ENCODE measurements at places on chromosomes 5 and 9.

DNA sequence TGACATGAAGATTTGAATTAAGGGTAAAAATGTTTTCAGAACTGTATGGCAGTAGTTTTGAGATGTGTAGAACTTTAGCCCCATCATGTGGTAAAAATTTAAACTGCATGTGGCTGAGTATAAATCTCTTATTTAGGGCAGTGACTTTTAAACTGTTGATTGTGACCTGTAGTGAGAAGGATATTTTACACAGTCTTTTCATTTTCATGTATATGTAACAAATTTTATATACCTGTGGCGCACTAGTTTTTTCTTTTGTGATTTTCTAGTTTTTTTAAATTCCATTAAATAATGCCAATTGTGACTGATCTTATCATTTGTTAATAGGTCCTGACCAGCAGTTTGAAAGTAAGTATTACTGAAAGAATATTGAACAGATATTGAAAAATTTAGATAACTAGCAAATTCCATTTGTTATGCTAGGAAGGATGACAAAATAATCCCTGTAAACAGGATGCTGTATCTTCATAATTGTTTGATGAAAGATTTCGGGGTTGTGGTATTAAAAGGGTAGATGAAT, 47.2 kb downstream of the GPBP1 start:
- peak; percentile 30 for DNase-seq

GRCh38 chr5:41193456-41194205, 19.7 kb downstream of the C6 start:
- DNase-seq, result no peak

DNA sequence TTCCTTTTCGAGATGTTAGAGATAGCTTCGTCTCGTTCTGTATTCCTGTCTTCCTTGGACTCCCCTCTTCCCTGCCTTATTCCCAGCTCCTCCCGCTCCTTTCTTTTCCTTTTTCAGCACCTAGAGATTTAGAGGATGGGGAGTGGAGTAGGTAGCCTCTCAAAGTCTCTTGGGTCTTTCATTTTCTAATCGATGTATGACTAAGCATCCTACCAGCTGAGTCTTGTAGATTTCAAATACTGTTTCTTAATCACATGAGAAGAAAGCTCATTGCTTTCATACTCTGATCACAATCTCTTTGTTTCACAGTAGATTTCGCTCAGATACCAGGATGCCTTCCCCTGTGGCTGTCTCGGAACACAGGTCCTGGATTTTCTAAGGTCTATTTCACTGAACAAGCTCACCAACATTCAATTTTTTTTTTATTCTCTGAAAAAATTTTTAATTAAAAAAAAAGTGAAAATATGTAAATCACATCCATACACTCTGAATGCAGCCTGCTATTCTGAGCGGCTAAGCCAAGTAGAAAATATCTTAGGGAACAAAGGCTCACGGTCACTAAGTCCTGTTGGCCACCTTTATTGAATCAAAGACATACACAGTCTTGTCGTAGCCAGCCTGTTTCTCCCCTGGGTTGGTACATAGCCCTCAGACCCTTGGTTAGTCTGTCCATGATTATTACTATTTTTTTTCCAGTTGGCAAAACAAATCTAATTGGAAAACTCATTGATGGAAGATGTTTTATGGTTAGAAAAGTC, 413.8 kb downstream of the KDM4C start:
- no peak for DNase-seq

GRCh38 chr9:77731008-77731698, 83.0 kb upstream of the GNA14 start:
- DNase-seq, result no peak

DNA sequence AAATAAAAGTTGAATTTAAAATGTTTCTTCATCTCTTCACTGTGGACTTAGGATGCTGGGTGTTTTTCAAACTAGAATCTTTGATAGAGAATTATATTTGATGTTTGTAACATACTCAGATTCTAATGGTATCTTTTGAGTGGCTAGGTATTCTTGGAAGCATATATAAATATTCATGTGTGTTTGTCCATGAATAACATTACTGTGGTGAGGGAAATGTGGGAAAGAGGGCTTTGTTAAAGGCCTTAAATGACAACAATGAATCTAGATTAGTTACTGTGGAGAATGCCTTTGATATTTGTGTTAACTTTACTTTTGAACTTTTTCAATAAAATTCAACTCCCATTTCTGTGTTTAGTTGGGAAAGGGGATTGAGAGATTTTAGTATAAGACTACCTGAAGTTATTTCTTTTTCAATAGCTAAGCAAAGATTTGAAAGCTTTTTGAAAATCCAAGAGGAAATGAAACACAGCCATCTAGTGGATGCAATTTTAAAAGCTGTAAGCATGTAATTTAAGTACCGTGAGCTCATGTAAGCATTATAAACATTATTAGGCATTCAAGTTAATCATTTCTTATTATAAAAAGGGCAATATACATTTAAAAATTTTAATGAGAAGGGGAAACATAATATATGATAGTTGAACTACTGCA, 69.6 kb downstream of the CCDC171 start:
- no peak for DNase-seq

DNA sequence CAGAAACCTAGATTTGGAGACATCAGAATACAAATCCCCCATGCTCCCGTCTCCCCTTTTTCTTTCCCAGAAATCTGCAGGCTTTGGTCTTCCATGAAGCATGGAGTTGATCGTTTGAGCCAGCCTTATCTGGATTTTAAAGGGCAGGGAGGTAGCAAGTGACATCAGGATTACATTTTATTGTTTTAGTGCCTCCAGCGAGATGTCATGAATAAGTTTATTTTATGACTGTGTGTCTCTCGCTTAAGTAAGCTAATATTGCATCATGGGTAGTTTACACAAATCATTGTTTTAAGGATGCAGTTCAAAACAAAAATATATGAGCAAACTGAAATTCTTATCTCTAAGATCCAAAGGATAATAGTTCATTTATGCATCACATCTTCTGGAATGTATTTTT, 50.7 kb upstream of the TNFSF8 start:
- DNase-seq, result no peak

- DNase-seq, result no peak
These were observed 2.3 kb upstream of the IL17B start for GRCh38 chr5:149381261-149381985.

- DNase-seq, result peak; percentile 81
These were observed at the start of gene EMB for GRCh38 chr5:50440651-50441492. Gene EMB (minus strand): TSS chr5:50441288. CDS start chr5:50441151, 137 bp downstream.

GRCh38 chr5:140362875-140363630, 3.1 kb downstream of the SLC4A9 start:
- peak; percentile 54 for DNase-seq

- no peak for DNase-seq
These were observed at the start of gene SV2C for GRCh38 chr5:76082772-76083554. Gene SV2C (plus strand): TSS chr5:76083383. CDS start chr5:76131751, 48,368 bp downstream.

GRCh38 chr9:130860458-130861316, 25.6 kb downstream of the ABL1 start:
- no peak for DNase-seq

DNA sequence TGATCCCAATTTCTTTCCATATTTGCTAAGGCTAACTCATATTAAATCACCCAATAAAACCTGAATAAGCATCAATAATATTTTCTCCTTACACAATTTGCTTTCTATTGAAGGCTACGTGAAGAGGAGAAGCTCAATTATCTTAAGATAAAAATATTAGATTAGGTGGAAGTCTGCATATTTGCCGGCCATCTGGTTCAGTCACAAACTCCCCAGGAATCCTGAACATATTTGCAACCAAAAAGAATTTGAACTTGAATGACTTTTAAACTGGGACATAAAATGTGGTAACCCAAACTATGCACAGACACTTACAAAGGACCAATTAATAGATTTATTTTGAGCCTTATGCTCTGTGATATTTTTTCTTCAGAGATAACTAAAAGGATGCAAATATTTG, 92.3 kb downstream of the HAPLN1 start:
- no peak for DNase-seq

DNA sequence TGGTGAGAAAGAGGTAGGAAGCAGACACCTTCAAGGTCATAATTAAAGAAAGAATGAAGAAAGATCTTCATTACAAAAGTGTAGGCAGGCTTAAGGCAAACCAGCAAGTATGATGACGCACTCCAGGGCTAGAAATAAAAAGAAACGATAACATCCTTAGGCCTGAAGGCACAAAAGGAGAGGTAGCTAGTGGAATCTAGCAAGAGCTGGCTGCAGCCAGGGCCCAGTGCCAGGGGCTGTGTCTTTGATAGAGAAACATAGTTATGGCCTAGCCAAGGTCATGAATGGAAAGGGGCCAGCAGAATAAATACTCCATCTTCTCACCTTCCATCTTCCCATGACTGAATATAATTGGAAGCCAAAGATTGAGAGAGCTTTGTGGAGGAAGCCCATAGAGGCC, 6.8 kb upstream of the SH3TC2 start:
- DNase-seq, result no peak

GRCh38 chr9:124770359-124771020, 621 bp downstream of the NR6A1 start:
- peak; percentile 51 for DNase-seq

- DNase-seq, result no peak
These were observed 7.6 kb downstream of the DNAJC18 start for GRCh38 chr5:139431706-139432105.

DNA sequence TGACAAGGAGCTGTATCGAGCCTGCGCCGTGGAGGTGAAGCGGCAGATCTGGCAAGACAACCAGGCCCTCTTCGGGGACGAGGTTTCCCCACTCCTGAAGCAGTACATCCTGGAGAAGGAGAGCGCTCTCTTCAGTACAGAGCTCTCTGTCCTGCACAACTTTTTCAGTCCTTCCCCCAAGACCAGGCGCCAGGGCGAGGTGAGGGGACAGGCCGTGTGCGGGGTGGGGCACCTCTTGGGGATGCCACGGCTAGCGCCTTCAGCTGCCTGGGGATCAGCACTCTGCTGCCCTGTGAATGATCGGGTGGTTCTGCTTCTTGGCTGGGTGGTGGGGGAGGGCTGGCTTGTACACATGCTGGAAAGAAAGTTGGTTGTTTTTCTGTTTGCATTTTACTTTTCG, 1.7 kb downstream of the NELFB start:
- no peak for DNase-seq

- DNase-seq, result no peak
These were observed 77.2 kb upstream of the CTNNA1 start for GRCh38 chr5:138676002-138676401.

DNA sequence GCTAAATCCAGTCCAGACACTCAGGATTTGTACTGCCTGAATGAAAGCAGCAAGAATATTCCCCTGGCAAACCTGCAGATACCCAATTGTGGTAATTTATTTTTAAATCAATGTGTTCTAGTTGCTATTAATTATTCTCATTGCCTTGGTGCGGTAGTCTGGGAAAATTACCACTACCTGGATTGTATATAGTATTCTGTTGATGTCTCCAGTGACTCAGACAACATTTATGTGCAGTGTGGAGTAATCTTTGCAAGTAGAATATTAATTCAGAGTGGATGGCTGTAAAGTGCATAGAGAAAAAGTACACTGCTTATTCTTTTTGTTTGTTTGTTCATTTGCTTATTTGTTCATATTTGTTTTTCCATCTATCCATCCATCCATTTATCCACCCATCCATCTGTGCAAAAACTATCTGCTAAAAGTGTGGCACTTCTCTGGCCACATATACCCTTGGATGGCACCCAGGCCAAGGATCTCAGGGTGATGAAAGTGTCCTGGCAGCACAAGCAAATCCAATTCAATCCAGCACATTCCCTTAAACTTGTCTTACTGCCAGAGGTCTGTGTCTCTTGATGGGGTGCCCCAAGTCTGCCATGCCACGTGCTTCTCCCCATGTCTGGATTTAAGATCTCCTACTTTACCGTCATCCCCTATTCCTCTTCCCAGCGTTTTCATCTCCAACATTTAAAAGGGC, 41.3 kb downstream of the NTRK2 start:
- no peak for DNase-seq

DNA sequence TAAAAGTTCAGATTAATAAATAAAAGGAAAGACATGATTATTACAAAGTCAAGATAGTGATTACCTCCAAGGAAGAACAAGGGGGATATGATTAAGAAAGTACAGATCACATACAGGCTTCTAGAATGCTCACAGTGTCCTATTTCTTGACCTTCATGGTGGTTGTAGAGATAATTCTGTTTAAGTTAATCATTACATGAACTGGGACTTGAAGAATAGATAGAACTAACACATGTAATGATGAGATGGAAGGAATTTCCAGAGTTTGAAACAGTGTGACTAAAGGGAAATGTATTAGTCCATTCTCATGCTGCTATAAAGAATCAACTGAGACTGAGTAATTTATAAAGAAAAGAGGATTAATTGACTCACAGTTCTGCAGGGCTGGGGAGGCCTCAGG, 72.7 kb downstream of the LURAP1L start:
- DNase-seq, result no peak

DNA sequence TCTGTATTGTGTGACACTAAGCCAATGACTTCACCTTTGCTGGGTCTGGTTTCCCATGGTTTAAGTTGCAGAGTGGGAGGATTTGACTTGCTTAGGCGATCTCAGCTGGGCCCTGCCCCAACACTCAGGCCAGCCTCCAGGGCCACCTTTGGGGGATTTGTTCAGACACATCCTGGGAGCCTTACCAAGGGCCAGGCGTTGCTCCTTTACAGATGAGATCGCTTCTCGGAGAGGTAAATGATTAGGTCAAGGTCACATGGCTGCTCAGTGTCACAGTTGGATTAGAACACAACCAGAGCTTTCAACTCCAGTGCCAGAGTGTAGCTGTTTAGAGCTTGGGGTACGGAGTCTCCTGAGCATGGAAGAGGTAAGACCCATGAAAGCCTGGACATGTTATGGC, 57.5 kb downstream of the COL27A1 start:
- no peak for DNase-seq

DNA sequence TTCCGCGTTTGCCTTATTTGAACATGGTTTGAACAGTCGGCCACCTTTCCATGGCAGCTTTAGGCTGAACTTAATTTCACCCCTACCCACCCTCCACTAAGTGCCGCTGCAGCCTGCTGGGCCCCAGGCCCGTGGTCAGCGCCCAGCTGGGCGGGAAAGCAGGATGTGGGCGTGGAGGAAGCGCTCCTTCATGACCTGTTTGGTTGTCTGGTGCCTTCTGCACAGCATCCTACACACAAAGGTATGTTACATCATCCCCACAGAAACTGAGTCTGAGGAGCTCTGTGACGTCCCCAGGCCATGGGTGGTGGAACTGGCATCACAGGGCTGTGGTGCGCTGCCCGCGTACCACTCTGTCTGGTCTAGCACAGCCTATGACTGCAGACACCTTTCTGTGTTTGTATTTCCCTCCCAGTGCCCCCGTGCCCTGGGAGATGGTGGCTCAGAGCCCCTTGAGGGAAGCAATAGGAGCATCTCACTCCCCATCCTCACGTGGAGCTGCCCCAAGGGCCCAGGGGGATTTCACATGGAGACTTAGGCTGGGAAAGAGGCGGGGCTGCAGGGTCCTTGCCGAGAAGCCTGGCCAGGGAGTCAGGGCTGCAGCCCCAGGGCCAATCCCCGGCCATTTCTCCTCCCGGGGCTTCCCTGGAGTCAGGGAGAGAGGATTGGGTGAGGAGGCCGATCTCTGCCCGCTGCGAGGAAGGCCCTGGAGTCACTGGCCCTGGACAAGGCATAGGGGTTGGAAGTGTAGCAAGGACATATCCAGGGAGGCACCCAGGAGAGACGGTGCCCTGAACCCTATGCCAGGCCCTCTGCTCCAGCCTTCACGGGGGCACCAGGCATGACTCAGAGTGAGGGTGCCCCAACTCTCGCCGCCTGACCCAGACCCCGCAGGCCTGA, 37.5 kb upstream of the SUSD3 start:
- DNase-seq, result no peak

Measured in HAP-1 (cell line).